ENCODE measurements at places on chromosomes 5 and 9.

DNA sequence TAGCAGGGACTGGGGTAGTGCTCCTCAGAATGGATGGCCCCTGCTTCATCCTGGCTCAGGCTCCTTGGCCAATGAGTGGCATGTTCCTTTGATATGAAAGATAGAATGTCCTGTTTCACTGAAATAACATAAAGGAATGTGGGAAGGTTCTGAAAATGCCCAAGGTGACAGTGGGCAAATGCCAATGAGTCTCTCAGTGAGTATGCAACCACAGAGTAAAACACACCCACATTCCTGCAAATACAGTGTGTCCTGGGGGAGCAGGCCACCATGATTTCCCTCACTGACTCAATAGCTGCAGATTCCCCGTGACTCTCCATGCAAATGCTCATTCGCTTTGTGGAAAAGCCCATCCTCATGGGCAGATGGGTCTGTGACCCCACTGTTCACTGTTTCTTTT is 36.4 kb downstream of the ZNF366 start:
- DNase-seq = no peak

DNA sequence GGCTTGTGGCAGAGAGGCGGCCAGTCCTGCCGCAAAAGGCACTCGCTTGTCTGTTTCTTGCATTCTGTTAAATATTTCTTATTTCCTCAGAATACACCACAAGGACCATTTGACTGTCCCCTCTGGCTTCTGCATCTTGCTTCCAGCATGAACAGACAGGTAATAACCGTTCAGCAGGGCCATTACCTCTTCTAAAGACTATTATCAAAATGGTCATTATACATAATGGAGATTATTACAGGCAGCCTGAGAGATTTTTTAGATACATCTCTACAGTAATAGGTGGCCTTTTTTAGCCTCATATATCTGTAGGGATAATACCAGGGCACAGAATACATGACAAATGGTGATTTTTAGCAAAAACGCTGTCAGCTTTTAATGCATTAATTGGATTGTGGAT is 382.0 kb downstream of the PSAT1 start:
- no peak for DNase-seq

GRCh38 chr5:142947427-142947709 is 177.2 kb downstream of the ARHGAP26 start:
- DNase-seq = no peak

GRCh38 chr5:16791036-16791705 is 144.9 kb downstream of the MYO10 start:
- DNase-seq = peak; percentile 5

DNA sequence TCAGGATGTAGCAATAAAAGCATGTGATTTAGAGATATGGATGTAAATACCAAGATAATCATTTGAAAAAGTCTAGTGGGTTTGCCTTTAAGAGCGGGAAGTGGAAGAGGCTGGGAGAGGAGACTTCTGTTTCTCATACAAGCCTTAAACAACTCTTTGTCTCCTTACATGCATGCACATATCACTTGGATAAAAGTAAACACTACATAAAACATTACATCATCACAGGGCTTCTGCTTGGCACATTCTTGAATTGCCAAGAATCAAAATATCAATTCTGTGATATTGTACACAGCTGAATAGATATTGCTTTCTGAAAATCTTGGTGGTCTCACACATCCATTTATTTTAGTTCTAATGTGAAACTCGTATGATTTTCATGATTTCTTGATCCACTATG is 57.6 kb downstream of the FOXD1 start:
- no peak for DNase-seq

DNA sequence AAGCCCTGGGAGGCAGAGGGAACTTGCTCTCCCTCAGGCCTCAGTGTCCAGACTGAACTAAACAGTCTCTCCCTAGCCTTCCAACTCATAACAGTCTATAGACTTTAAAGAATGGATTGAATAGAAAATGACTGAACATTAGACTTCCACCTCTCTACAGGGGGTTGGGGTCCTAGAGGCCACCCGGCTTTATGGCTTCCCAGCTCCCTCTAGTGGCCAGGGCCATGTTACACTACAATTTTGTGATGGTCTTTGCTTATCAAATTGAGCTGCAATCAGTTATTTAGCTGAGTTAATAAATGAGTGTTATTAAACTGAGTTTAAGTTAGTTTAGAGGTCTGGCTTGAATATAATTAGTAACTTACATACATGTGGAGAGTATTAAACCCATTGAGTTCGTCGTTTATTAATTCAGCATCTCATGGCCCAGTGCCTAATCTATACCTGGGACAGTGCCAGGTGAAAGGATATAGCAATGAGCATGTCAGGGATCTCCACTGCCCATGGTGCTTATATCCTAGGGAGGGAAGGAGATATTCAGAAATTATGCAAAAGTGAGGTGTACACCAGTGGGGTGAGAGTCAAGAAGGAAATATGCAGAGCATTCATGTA is 105.2 kb downstream of the SH3TC2 start:
- DNase-seq = peak; percentile 17

DNA sequence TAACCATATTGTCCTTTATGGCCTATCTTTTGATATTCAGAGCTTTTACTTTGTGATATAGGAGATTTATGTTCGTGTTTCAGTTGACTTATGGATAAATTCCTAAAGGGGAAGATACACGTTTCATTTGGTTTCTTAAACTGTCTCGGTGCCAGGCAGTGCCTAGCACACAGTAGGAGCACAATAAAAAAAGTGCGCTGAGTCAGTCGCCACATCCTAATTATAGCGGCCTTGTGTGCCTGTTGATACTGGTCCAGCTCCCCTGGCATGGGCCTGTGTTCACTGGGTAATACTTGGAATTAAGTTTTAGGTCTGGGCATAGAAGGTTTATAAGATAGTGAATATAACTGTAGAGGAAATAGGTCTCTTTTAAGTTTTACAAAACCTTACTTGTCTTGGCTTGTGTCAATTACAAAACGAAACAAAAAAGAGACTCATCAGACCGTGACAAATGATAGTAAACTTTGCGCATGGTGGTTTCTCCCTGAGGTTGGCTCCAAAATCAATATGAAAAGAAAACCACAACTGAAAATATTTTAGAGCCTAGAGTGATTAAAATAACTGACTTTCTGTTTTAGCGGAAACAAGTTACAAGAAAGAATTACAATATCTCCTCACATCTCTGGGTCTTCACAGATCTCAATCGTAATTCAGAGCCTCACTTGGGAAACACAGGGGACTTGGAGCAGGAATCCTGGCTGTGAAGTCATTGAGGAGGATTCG is 84.8 kb downstream of the MVB12B start:
- DNase-seq = peak; percentile 72

- no peak for DNase-seq
Measured at GRCh38 chr9:90943341-90943740, 141.7 kb downstream of the SYK start.

Measured in central memory CD4-positive, alpha-beta T cell (primary cell).